ENCODE measurements at places on chromosomes 16 and 17.

- DNase-seq = no peak
Measured at GRCh38 chr16:84042879-84043485, 387 bp upstream of the SLC38A8 start.

DNA sequence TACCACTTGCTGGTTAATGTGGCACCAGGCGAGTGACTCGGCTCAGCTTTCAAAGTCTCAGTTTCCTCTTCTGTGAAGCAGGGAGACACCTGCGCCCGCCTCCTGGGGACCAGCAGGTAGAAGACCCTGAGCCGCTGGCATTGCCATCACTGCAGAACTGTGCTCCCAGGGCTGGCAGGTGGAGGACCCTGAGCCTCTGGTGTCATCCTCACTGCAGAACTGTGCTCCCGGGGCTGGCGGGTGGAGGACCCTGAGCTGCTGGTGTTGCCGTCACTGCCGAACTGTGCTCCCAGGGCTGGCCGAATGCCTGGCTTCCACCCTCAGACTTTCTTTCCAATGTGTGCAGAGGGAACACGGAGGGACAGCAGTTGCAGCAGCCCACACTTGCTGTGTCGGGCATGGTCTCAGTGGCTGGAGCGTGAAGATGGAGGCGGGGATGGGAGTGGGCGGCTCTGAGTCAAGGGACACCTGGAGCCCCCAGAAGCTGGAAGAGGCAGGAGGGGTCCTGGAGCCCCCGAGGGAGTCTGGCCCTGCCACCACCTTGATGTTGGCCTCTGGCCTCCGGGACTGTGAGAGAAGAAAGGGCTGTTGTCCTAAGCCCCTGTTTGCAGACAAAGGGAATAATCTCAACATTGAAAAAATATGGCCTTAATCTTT, 75.8 kb upstream of the METTL9 start:
- no peak for DNase-seq

DNA sequence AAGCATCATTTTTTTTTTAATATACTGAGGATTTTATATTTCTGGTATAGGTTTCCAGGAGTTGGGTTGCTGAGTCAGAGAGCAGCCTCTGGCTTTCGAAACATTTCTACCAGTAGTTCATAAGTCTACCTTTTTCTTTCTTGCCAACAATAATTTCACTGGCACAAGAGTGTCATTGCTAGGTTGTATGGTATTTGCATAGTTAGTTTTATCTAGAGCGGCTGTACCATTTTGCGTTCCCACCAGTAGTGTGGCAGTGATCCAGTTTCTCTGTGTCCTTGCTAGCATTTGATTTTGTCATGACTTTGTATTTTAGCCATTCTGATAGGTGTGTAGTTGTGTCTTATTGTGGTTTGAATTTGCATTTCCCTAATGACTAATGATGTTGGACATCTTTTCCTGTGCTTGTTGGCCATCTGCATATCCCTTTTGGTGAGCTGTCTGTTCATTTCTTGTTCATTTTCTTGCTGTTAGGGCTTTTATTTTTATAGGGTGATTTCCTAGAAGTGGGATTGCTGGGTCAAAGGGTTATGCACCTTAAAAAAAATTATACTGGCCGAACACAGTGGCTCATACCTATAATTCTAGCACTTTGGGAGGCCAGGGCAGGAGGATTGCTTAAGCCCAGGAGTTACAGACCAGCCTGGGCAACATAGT, 39.9 kb downstream of the SNX29 start:
- no peak for DNase-seq

DNA sequence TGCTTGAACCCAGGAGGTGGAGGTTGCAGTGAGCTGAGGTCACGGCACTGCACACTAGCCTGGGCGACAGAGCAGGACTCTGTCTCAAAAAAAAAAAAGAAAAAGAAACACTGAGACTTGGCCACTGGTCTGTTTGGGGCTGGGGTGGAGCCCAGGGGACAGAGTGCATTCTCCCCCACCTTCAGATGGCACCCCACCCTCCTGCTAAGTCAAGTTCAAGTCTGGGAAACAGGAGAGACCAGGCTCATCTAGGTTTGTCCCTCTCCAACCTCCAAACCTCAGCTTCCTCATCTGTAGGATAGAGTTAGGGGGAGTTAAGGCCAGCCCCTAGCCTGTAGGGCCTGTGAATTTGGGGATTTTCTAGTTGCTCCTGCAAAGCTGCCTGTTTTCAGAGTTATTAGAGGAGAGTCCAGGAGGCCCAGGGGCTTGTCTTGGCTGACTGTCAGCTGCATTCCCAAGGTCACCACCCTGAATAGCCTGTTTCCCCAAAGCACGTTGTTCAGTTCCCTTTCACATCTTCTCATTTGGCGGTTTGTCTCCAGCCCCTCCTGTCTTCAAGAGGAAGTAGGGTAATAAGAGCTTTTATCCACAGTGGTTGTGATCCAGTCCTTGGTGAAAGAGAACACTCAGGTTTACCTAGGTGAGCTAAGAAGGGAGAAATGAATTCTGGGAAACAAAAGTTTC, 2.2 kb downstream of the MT3 start:
- DNase-seq = no peak

DNA sequence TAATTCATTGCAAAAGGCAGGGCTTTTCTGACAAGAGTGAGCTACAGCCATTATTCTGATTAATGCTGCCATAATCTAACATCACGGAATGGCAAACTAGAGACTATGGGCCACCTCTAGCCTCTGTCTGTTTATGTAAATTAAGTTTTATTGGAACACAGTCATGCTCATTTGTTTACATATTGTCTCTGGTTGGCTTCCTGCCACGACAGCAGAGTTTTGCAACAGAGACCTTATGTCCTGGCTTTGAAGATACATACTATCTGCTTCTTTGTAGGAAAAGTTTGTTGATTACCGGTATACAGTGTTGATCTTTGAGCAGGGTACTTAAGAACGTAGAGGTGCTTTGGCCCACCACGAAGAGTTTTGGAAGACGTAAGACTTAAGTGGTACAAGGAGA, 715.9 kb upstream of the RBFOX1 start:
- DNase-seq = no peak

GRCh38 chr16:17154981-17155380, 315.8 kb downstream of the XYLT1 start:
- DNase-seq = no peak

GRCh38 chr16:74699666-74700065, 996 bp downstream of the MLKL start:
- DNase-seq = no peak

DNA sequence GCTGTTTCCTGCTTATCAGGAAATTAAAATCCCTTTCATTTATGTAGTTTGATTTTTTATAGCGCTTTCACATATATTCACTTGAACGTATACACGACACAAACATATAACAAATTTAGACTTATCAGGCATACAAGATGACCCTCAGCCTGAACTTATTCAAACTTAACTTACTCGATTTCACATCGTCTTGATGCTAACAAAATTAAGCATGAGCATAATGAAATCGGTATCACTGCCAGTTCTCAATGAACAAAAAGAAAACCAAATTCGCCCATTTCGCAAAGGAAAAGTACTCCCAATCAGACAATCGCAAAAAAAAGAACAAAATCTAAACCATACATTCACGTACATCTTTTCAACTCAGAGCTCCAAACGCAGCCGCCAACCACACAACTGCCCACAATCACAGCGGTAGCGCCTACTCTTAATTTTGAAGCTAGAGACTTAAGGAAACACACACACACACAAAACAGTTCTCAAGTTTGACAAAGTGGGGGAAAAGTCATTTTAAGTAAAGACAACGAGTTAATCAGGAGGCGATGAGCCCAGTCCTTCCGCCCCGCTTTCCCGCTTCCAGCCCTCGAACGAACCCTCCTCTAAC, 1.1 kb downstream of the GJC1 start:
- no peak for DNase-seq

DNA sequence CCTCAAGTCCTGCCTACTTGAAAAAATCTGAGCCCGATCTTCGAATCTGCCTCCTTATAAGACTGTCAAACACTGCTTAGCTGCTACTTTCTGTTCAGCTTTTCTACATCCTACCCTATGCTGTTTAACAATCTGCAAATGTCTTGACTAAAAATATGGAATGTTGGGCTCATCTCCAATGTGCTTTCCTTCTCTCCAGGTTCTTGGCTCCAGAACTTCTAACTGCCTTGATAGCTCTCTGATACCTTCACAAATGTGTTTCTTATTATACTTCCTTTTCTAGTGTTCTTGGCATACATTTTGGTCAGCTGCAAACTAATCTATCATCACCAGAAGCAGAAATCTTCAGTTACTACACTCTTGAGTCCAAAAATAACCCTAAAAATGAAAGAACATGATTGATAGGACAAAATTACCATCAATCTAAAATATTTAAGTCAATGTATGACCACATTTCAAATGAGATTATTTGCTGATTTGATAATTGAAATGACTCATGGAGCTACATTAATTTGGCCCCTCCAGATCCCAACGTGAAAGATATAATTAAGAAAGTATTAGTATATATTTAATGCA, 372.3 kb upstream of the MON1B start:
- no peak for DNase-seq

DNA sequence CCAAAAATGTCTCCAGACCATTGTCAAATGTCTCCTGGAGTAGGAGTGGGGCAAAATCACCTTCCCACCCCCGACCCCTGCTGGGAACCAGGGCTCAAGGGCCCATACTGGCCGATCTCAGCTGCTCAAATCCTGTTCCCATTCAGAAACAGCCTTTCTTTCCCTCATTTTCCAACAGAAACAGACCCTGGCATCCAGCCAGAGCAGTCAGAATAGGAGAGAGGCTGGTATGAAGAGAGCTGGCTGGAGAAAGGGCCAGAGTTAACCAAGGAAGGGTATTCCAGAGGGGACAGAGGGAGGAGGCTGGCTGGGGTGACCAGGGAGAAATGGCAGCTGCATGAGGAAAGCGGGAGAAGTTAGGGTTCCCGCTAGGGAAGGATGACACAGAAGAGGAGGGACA, 199.1 kb downstream of the XYLT1 start:
- no peak for DNase-seq

DNA sequence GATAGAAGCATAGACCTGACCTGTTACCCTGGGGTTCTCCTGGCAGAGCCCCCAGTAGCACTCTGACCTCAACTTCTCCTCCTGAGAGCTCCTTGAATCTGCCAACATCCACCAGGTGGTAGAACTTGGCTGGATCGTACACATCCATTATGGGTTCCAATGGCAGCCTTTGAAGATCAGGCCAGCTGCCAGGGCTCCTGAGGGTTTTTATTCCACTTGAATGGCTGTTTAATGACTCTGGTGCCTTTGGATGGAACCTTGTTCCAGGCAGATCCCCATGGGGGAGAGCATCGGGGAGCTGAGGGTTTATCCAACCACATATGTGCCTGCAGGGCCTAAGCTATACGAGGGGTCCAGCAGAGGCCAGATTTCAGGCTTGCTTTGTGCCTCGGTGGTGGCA, 47.1 kb upstream of the CLEC19A start:
- no peak for DNase-seq

GRCh38 chr17:62852195-62852594, 44.1 kb upstream of the MARCHF10 start:
- no peak for DNase-seq

DNA sequence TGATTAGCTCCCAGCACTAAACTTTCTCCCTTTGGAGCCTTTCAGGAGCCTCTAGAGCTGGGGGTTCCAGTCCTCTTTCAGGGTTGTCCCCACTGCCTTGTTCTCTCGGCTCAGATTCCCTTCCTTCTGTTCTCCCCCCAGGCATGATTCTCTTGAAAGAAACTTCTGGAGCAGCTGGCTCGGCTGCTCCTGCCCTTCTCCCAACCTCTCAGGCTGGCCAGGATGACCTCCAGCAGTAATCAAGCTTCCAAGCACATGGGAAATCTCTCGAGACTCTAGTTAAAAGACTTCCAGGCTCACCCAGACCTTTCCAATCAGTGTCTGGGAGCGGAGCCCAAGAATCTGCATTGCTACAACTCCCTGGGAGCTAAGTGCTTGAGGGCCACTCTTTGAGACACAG, 3.6 kb downstream of the SDK2 start:
- no peak for DNase-seq

DNA sequence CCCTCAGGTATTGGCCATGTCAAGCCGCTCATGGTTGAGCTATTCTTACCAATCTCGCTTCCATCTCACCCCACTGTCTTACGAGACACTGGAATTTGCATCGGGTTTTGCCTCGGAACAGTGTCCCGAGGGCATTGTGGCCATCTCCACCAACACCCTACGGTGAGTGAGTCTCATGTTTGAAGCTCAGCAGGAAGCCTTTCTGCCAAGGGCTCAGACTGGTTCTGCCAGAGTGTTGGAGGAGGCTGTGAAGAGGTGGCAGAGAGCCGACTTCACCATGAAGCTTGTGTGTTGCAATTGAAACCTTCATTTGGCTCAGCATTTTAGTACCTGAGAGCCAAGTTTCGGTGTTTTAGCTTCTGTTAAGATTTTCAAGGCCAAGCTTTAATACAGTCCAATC, 38.0 kb downstream of the SF3B3 start:
- DNase-seq = no peak

DNA sequence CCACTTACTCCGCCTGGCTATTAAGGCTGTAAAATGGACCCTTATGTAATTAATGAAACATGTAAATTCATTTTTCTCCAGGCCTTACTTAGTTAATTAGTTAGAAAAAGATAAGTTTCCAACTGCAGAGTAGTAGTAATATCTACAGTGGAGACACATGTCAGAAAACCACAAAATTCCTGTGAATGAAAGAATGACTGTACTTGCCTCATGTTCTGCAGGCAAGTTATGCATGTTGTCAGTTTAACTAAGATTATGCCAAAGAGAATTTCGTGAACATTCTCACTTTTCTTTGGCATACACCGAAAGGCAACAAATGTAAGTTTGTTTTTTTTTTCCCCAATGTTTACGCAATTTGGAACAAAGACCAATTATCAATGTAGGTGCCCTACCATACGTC, 16.8 kb upstream of the CCL1 start:
- DNase-seq = no peak

DNA sequence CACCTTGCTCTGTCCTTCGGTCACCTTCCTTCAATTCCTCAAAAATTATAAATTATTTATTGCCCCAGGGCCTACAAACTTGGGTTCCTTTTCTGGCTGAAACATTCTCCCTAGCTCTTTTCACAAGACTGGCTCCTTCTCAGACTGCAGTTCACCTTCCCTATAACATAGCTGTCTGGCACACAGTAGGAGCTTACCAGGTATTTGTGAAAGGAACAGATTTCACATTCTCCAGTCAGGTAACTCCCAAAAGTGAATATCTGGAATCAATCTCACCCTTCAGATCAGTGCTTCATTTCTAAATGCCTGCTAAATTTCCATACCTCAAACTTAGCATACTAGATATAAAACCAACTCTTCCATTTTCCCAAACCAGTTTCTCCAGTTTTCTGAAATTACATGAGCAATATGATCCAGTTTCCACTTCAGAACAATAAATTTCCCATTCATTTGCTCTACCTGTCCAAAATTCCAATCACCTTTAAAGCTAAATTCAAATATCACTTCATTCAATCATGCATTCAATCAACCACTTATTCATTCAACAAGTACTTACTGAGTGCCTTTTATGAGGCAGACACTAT, 6.1 kb downstream of the RFFL start:
- DNase-seq = no peak

- no peak for DNase-seq
Measured at GRCh38 chr17:51185763-51186332, 19.6 kb downstream of the NME2 start.

- DNase-seq = peak; percentile 27
Measured at GRCh38 chr16:69443927-69444631, 19.7 kb downstream of the CYB5B start.

GRCh38 chr16:67645397-67646121, 615 bp downstream of the CARMIL2 start:
- DNase-seq = no peak

- no peak for DNase-seq
Measured at GRCh38 chr17:79216826-79217225, 142.2 kb downstream of the ENGASE start.

GRCh38 chr17:57993471-57994365, 5.7 kb upstream of the VEZF1 start:
- DNase-seq = no peak

Measured in activated effector memory CD4-positive, alpha-beta T cell treated with Interleukin-2 at 50 U/mL for 16 hours (primary cell).